ENCODE measurements at places on chromosomes 4 and X.

DNA sequence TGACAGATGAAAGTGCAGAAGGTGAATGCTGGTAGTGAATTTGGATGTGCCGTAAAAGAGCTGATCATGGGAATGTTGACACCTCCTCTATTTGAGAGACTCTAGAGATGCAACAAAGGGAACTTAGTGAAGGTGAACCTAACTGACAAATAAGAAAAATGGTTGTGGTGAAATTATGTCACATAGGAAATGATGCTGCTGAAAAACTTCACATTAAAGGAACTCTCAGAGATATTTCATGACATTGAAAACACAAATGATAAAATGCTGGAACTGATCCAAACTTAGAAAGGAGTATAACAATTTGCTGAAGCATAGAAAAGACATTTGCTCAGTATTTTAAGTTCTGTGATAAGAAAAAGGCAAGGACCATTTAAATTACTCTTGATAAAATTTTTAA lies 31.9 kb downstream of the MGAT4D start:
- DNase-seq = no peak

DNA sequence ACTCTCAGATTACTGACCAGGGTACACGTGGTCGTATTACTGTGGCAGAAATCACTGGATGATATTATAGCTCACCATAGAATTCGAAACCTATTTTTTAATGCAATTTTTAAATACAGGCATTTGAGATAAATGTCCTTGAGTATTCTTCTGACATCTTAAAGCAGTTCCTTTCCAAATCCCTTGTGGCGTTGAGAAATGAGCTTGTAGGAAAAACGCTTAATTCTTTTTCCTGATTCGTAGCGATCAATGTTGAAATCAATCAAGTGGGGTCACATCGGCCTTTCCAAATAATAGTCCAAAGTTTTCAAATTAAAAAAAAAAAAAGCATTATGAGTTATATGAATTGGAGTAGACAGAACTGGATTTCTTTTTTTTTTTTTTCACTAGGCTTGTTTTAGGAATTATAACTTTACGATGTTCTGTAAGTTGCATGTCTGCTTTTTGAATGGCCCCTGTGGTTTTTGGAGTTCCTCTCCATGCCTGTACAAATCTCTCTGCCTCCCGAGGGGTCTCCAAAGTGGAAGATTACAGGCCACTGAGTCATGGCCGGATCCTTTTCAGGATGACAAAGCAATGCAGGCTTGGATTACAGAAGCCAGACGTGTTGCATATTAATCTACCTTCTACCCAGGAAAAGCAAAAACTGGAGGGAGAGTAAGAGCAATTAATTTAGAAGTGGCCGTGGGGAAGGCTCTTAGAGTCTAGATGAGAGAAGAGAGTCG lies 226.1 kb downstream of the SHOX start:
- no peak for DNase-seq

- no peak for DNase-seq
These were observed 427.2 kb downstream of the FAT4 start for GRCh38 chr4:125741825-125742452.

DNA sequence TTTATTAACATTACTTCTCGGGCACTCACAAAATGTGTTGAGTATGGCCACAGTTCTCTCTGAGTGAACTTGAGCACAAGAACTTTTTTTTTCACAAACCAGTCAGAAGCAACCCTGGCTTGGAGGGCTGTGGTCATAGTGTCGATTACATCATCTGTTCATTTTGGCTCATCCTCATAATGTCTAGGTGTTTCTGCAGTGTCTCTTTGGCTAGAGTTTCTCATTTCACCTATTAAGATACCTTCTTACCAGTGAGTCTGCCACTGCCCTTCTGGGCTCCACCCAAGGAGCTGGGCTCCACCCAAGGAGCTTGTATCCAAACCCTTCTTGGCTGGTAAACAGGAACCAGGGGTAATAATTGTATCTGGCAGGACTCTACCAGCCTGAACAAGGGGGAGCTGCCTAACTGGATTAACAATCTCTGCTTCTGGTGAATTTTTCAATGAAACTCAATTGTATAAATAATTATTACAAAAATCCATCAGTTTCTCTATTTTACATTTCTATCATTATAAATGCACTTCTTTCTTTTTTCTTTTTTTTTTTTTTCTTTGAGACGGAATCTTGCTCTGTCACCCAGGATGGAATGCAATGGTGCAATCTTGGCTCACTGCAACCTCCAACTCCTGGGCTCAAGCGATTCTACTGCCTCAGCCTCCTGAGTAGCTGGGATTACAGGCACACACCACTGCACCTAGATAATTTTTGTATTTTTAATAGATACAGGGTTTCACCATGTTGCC lies 667.7 kb upstream of the SLIT2 start:
- DNase-seq = no peak

DNA sequence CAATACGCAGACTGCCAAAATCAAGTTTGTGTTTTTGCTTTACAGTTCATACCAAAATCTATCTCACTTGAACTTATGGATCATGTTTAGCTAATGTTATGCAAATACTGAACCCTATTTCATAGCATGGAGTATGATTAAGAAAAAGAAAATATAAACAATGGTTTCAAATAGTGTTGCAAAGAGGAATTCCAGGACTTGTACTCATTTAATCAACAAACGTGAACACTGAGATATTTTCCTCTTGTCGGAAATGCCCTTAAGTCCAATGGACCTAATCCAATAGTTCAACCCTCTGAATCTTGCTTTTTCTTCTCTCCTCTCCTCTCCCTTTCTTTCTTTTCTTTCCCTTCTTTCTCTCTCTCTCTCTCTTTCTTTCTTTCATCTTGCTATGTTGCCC lies 30.8 kb downstream of the RASL11B start:
- no peak for DNase-seq

GRCh38 chr4:120692964-120693363 lies 229.6 kb downstream of the PRDM5 start:
- DNase-seq = no peak

DNA sequence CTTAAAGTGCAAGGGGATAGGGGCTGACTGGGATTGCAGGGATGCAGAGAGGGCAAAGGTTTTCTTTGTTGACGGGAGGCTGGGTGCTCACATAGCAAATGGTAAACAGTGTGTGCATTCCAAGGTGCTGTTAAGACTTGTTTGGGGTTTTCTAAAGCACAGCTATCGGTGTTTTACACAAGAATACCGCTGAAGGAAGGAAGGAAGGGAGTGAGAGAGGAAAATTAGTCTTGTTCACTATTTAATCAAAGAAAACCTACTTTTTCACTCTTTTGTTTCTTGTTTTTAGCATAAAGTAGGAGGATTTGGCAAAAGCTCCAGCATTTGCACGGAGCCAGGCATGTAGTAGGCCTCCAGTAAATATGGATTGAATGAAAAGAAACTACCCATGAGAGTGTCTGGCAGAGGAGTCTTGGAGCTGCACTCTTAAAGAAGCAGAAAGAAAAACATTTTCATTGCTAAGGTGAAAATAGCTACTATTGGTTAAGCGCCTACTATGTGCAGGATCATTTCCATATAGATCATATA lies 99.7 kb downstream of the FIP1L1 start:
- no peak for DNase-seq

- no peak for DNase-seq
These were observed 225.2 kb downstream of the MGST2 start for GRCh38 chr4:139890816-139891215.

DNA sequence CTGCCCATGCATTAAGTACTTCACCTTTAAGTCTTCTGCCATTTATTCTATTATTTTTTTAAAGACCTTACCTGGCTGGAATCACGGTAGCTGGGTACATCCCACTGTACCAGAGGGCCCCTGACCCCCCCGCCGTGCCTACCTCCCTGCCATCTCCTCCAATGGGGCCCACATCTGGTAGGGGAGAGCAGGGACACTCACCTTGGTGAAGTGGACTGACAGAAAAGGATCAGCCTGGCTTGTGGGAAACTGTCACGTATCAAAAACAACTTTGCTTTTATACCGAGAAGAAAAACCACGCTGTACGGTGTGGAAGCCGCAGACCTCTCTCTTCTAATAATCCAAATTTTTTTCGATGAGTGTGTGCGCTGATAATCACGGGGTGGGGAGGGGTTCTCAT lies at the start of gene FOXP3:
FOXP3 (minus strand) TSS at position 251 of the 400 bp plus-strand sequence. CDS start 6,205 bp downstream, outside the sequence.
- DNase-seq = no peak

GRCh38 chr4:39655211-39655610 lies 16.5 kb upstream of the SMIM14 start:
- no peak for DNase-seq

- no peak for DNase-seq
These were observed 407.3 kb upstream of the SLIT2 start for GRCh38 chr4:19844446-19844845.

DNA sequence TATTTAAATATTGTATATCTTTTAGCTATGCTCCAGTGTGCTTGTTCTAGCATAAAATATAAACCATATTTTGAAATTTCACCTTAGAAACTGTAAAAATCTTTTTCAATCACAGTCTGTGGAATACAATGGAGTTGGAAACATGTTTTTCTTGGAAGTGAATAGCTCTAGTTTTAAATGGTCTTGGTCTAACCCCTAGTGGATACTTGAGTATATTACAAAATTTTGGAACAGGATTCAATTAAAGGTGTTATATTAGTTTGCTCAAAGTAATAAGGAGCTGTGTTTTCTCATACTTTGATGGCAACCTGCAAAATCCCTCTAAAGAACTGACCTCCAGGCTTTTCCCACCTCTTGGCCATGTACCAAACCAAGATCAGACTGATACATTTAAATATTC lies 48.2 kb downstream of the STK26 start:
- DNase-seq = no peak

Measured in cortex of kidney (tissue), 1 donor.